ENCODE measurements at places on chromosomes 12 and 14.

DNA sequence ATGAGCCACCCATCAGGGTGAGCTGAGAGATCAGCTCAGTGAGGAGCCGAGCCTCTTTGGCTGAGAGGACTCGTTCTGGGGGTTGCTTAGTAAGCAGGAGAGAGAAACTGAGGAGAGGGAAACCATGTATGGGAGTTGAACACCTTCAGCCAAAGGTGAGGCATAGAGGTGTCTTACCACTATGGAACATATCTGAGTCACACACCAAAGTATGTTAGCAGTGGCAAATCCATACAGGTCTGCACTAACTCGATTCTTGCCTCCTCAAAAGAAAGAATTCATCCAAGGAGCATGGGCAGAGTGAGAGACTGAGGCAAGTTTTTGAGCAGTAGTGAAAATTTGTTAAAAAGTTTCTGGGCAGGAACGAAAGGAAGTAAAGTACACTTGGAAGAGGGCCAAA, 46.7 kb upstream of the RNU6-8 start:
- no peak for DNase-seq

DNA sequence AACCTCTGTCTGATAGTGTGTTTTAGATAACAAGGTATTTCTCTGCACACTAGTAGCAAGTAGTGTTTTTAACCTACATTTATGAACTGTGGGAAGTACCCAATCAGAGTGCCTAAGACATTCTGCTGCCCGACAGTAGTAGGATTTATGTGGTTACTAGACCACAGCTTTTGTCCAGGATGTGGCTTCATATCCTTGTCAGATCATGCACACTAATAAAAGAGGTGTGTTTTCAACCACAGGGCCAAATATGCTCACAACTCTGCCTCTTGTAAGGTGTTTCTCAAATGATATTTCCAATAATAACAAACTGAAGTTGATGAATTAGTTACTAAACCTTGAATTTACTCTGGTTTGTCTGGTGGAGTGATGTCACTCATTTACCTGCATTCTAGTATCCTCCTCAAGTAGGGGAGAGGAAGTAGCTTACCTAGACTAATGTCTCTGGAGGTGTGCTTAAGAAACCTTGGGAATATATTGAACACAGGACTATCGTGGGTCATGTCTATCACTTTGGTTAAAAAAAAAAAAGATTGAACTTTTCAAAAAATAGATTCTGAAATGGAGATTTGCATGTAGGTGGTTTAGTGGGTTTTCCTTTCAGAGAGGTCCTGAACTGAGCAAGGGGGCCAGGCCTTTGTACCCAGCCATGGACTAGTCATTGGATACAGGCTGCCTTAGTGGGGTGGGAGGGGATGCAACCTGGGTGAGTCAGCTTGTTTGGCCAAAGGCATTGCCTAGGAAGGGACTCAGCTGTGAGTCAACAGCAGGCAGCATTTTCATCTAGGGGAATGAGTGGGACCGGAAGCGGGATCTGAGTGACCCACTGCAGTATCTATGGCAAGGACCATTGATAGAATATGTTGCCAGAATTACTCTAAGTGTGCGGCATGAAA, 14.1 kb downstream of the FBXW8 start:
- DNase-seq = peak; percentile 53

- DNase-seq = no peak
These were observed 553 bp upstream of the DAZAP2 start for GRCh38 chr12:51238037-51238509.

DNA sequence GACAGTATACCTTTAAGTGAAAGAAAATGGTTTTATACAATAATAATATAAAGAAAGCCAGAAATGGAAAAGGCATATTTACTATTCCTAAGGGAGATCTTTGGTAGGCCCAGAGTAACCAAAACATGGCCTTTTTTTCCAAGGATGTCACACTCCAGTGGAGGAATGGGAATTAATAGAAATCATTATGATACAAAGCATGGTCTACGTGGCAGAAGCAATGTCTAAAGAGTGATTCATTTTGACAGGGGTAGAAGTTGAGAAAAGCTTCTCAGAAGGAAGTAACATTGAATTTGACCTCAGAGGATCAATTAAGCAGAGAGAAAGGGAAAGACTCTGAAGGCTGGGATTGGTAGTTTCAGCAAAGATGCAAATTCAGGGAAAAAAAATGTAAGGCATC, 208.6 kb downstream of the BTG1 start:
- no peak for DNase-seq

- DNase-seq = no peak
These were observed 78.8 kb downstream of the SPPL3 start for GRCh38 chr12:120825337-120825736.

DNA sequence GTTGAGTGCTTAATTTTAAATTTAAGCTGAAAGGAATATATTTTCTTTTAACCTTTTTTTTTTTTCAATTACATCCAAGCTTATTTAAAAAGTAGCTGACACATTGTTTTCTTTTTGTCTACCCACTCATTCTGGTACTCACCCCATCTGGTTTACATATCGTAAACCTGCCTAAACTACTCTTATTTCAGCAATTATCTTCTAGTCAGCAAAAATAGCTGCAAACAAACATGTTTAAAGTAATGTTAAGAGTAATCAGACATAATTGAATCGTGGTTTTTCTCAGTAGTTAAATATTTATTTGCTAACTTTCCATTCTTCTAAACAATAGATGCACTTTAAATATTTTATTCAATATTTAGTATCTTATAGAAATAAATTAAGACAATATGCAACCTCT, 492.7 kb upstream of the MGAT4C start:
- DNase-seq = no peak

GRCh38 chr14:90093942-90094595, 32.3 kb downstream of the KCNK13 start:
- DNase-seq = no peak

DNA sequence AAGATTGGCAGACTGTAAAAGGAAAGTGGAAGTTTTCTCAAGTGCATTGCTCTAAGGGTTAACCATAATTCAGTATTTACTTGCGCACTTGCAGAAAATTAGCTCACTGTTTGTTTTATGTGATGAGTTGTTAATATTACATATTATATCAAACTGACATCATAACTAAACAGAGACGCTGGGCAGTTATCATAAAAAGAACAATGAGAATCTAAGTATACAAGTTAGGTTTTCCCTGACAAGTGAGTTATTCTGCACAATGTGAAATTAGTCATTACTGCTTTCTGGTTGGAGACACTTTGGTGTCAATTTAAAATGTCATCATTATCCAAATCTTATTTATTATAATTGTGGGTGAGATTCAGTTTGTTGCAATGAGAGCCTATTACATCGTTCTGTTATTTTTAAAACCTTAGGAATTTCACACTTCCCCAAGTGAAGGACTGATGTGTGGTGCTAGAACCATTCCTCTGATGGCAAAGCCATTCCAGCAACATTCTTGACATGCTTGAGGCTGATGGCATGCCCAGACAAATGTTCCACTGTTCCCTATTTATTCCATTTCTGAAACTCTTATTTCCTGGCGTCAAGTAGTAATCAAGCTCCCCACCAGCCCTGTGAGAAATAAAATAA, 90.1 kb upstream of the FLRT2 start:
- no peak for DNase-seq

- DNase-seq = no peak
These were observed 545 bp downstream of the PPFIA2 start for GRCh38 chr12:81758421-81759189.

- no peak for DNase-seq
These were observed 336.3 kb downstream of the DAD1 start for GRCh38 chr14:22252686-22253085.

GRCh38 chr12:1122786-1123185, 131.8 kb downstream of the ERC1 start:
- peak; percentile 61 for DNase-seq

GRCh38 chr12:27551172-27551840, 27.3 kb downstream of the PPFIBP1 start:
- DNase-seq = no peak

GRCh38 chr12:132438726-132439125, 51.2 kb upstream of the FBRSL1 start:
- no peak for DNase-seq

DNA sequence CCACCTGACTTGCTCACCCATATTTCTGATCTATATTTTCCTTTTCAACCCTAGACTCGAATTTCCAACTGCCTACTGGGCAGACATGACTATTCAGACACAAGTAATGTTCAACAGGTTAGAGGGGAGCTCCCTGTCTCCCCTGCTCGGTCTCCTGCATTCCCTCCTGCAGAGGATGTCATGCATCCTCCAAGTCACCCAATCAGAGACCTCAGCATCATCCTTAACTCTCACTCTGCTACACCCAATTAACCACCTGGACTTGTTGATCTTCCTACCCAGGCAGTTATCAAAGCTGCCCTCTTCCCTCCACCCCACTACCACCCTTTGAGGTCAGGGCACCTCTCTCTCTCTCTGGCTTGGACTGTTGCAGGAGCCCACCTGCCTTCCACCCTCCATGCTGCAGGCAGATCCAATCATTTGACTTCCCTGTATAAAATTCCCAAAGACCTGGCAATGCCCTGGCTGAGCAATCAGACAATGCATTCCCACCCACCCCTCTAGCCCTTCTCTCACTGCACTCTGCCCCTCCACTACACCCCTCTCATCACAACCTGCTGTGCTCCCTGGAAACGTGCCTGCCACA, 10.9 kb downstream of the FAIM2 start:
- DNase-seq = no peak

DNA sequence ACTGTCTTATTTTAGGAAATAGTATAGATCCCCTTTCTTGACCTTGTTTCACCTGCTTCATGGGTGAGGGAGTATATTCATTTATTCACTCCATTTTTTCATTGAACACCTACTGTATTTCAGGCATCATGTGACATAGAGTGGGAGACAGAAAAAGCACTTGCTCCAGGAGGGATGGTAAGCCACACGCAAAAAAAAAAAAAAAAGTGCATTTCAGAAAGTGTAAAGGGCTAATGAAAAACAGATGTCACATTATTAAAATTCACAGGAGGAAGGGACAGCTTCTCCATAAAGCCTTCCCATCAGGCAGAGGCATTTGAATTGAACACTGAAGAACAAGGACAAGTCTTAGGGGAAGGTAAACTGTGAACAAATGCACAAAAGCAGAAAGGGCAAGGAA, 7.5 kb downstream of the SLC8A3 start:
- DNase-seq = no peak

- DNase-seq = no peak
These were observed 12.4 kb upstream of the SLC25A3 start for GRCh38 chr12:98581101-98581500.

DNA sequence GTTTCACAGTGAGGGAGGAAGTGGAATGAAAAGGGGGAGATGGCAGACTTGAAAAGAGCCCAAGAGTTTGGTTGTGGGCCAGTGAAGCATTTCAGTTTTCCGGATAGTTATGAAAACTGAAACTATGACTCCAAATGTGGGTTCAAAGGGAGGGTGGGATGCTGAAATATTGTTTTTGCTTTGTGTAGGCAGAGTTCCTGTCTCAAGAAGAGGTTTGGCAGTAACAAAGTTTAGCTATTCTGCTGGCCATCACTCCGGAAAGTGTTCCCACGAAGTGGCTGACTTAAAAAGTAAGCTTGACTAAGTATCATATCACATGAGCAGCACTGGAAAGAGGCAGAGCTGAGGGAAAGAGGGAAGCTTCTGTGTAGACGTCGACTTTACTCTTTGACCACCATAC, 85.2 kb downstream of the CAND1 start:
- no peak for DNase-seq

DNA sequence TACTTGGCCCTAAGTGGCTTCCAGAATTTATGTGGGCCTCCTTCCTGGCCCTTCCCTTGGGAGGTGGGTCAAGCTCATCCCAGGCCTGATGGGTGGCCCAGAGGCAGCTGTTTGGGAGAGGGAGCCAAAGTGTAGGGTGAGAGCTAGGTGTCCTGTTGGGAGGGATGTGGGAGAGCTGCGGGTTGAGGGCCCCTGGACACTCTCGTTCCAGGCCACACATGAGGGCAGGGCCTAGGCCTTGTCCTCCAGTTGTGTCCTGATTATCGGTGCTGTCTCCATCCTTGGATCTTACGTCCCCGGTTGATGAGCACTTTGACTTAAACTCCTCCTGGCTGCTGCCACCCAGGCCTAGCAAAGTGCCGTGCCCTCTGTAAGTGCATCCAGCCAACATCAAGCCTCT, 177.5 kb upstream of the VASH1 start:
- DNase-seq = no peak

DNA sequence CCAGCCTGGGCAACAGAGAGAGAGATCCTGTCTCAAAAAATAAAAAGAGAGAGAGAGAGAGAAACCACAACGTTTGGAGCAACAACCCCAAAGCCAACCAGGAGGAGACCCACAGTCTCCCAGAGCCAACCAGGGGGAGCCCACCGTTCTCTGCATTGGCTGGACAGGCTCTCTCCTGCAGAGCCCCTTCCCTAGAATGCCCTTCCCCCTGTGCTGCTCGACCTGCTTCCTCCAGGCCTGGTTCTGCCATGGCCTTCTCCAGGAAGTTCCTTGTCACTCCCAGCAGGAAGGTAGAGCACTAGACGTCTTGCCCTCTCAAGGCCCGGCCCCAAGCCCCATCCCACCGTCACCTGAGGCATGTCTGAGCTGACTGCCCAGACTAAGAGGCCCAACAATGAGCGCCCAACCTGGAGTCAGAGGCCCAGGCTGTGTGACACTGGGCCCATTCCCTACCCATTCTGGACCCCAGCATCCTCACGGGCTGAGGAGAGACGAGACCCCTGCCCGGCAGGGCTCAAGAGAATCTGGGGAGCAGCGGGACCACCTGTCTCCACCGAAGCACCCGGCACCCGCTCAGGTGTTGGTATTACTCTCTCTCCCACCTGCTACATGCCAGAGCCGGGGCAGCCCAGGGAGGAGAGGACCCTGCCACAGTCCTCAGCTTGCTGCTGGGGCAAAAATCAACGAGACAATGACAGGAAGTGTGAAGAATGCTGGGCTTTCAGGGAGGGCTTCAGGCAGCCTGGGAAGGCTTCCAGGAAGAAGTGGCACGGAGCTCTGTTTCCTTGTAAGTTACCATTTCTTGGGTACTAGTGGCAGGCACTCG, 61.2 kb downstream of the DIO3 start:
- DNase-seq = no peak

DNA sequence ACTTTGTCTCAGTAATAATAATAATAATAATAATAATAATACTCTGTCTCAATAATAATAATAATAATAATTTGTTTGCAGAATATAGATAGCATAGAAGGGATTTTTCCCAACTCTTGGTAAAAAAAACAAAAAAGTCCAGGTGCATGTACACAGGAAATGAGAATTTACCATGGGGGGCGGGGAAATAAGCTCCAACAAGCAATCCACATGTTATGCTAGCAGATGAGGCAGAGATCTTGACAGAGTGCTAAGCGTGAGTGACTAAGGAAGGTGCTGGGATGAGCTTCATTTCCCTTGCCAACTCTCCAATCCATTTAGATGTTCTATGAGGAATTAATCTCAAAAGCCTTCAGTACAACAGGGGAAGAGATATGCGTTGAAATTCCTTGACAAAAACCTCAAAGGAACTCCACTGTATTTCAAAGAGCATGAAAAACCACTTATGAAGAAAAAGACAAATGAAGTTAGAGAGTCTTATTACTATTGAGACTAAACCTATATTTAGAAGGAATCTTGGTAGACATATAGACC, 44.9 kb upstream of the GTF2A1 start:
- no peak for DNase-seq

- no peak for DNase-seq
These were observed 124.4 kb downstream of the SLC25A21 start for GRCh38 chr14:37047996-37048395.

GRCh38 chr14:50333014-50333509, 20.9 kb downstream of the DMAC2L start:
- DNase-seq = no peak
